Activated CD8-positive, alpha-beta memory T cell treated with anti-CD3 and anti-CD28 coated beads for 4 hours (primary cell): ENCODE measurements at places on chromosomes 3 and 15.

DNA sequence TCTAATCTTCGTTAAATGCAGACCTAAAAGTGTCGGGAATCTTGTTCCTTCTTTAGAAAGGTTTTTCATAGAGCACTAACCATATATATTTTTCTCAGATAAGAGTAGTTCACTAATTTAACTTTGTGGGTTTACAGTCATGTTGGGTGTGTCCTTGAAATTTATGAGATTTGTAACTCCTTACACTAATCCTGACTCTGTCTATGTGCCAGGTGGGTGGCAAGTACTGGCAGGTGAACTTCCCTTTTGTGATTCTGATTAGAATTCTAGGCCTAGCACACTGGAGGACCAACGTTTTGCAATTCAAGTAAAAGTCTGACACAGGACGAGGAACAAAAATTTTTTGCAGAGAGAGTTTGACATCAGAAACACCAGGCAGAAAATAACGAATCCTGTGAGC lies 220.1 kb downstream of the P3H2 start:
- DNase-seq: no peak

GRCh38 chr3:2810723-2811122 lies 299.5 kb downstream of the IL5RA start:
- no peak for DNase-seq

- DNase-seq: no peak
Measured at GRCh38 chr15:54150255-54150654, 172.0 kb downstream of the UNC13C start.

DNA sequence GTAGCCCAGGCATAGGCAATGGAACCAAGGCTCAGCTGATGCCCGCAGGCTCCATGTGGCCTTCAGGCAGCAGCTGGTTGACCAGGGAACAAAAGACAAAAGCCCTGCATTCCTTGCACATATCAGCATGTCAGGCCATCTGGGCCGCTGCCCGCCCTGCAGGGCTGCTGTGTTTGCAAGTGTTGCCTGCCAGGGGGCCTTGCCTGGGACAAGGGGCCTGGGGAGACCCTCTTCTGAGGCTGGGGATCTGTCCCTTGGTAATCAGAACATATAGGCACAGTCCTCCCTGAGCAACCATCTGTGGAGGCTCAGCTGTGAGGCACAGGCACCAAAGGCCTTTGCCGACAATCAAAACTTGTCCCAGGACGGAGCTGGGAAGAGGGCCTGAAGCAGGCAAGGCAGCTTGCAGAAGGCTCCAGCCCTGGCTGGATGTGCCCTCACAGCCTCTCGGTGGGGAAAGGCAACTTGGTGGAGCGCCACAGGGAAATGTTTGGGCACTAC lies 138.2 kb downstream of the TPRA1 start:
- DNase-seq: no peak
